Suppressor macrophage treated with lipopolysaccharide for 4 hours (primary cell): ENCODE measurements at places on chromosomes 12 and 14.

DNA sequence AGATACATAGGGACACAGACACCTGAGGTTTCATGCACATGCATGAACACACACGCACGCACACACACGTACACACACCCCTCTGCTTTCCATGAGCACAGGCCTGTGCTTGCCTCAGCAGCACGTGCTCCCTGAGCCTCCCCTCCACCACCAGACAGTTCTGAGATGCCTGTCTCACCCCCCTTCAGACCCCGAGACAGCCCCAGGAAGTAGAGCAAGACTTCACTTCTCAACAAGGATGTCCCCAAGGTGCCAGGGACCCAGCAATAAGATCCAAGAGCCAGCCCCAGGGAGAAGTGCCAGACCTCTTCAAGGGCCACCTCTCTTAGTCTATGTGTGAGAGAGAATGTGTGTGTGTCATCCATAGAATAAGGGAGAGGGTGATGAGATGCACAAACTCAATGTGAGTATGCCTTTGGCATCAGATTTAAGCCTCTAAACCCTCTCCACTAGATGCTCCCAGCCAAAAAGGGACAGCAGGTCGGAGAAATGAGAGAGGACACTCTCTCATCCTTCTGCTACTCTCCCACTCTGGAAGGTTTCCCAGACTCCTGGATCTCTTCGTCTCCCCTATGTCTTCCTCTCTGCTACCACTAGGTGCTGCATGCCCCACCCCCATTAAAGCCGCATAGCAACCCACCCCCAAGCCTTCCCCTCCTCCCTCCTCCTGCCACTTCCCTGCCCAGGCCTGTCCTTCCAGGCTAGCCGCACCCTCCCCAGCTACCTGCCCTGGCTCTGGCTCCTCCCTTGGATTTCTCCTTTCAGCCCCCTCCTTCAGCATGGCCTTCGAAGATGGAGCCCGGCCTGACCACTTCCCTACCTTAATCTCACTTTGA lies 7.7 kb downstream of the RARG start:
- DNase-seq: no peak

DNA sequence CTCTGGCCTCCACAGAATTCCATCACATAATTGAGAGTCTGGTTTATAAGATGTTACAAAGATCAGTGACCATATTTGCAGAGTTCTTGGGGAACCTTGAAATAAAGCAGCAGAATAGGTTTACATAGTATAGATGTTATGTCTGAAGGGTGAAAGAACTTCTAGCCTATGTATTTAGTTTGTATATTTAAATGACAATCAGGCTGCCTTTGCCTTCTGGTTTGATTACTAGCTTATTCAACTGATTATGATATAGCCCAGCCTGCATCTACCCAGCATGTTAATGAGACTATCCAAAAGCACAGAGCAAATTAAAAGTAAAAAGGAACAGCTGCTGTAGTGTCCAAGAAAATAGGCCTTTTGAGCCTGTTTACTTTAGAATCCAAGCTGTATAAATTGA lies 85.3 kb downstream of the APAF1 start:
- DNase-seq: no peak

DNA sequence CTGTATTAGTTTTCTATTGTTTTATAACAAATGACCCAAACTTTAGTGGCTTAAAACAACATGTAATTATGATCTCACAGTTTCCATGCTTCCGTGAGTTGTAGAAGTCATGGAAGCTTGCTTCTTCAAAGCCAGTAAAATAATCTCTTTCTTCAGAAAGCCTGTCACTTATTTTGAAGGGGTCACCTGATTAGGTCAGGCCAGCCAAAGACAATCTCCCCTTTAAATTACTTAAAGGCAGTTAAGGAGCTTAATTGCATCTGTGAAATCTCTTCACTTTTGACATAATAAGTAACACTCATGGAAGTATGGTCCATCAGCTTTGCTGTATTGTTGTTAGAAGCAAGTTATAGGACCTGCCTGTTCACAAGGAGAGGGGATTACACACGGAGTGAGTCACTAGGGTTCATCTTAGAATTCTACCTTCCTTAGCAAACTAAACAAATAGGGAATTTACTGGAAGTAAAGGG lies 89.8 kb downstream of the FAR2 start:
- no peak for DNase-seq

DNA sequence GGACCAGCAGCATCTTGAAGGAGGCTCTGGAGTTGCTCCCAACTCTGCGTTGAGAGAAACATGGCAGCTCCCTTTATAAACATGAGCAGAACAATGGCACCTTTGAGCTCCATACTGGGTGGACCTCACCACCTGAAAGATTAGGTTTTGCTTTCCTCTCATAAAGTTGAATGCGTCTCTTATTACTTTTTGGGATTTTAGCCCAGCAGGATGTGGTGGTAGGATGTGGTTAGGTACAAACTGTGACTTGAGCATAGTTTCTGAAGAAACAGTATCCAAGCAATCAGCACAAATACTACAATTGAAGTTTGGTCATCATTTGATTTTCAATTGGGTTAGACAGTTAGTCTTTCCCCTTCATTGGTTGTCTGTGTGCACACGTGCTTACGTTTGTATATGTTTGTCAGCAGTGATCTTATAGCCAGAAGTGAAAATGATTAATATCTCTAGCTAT lies at the start of gene PRR4:
Gene PRR4 (minus strand): TSS at position 51 of the 454 bp plus-strand sequence. CDS start 38 bp downstream, at position 13.
- DNase-seq: no peak

GRCh38 chr12:38761636-38762342 lies 143.6 kb downstream of the CPNE8 start:
- no peak for DNase-seq

DNA sequence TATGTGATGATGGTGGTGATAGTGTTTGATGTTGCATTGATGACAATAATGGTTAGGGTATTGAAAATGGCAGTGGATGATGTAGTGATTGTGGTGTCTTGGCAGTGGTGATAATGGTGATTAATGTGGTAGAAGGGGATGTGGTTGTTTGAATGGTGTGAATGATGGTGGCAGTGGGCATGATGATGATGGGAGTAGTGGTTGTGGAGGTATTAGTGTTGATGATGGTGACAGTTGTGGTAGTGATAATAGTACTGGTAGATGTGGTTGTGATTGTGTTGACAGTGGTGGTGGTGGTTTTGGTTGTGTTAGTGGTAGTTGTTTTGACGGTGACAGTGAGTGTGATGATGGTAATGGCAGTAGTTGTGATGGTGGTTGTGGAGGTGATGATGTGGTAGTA lies 1049.0 kb downstream of the VRK1 start:
- no peak for DNase-seq

DNA sequence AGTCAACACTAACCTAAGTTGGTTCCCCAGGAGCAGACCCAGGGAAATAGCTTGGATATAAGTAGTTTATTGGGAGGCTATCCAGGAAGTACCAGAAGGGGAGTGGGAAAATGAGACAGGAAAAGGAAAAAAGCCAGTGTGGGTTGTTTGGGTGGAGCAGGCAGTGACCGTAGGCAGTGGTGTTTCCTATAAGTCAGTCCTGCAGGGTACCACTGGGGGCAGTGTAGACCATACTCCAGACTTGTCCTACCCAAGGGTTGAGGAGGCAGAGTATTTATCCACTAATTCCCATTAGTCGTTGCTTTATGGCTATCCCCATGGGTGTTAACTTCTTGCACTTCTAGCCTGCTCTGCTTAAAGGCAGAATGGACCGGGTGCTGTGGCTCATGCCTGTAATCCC lies 6.4 kb upstream of the CCDC60 start:
- peak; percentile 11 for DNase-seq

- peak; percentile 36 for DNase-seq
These were observed 824 bp downstream of the DDX55 start for GRCh38 chr12:123602651-123603195.

DNA sequence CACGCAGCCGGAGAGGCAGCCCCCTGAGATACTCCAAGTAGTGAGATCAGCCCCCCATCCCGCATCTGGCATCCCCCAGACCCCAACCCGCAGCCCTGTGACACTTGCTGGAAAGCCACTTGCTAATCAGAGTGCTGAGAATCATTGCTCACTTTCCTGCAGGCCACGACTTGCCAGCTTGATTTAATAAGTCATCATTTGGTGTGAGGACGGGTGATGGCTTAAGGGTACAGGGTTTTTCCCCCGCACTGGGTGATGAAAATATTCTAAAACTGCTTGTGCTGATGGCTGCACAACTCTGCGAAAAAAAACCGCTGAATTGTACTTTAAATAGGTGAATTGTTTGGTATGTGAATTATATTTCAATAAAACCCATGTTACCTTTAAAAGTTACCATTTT lies 171.2 kb downstream of the FOXN3 start:
- DNase-seq: no peak

DNA sequence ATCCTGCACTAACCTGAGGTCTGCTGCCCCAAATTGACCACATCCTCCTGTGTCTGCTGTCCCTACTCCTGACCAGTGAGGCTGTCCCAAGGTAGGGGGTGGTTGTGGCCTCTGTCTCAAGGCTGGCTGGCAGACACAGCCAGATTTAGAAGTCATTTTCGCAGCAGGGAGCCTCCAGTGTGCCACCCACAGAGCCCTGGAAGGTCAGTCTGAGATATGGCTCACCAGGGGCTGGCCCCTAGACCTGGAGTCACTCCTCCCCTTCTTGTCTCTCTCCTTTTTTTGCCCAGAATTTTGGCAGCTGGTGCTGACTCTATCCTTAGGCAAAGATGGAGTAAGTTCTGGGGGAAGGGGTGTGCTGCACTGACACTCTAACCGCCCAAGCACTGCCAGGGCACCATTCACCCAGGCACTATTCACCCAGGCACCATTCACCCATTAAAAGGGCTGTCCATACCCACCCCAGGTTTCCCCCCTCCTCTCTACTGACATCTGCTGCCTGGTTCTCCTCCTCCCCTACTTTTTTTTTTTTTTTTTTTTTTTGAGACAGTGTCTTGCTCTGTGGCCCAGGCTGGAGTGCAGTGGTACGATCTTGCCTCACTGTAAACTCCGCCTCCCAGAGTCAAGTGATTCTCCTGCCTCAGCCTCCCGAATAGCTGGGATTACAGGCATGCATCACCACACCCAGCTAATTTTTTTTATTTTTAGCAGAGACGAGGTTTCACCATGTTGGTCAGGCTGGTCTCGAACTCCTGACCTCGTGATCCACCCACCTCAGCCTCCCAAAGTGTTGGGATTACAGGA lies 7.7 kb downstream of the DDN start:
- no peak for DNase-seq

- no peak for DNase-seq
These were observed 36.4 kb downstream of the TMTC2 start for GRCh38 chr12:82723093-82723492.

DNA sequence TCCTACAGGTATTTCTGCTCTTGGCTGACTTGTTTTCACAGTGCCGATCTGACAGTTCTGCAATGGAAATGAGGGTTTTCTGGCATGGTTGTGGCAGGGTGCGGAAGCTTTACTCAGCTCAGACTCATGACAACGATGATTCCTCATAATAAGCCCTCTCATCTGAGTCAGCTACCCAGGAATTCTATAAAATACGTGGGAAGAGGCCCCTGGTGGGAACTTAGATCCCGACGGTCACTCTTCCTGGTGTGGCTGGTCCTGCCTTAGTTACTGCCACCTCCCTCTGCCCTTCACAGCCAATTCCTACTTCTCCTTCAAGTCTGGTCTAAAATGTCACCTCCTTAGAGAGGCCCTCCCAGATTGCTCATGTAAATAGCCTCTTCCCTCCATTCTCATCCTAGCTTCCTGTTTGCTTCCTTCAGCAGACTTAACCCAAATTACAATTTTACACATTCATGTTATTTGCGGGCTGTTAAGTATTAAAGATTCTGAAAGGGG lies 104.2 kb upstream of the MAP1LC3B2 start:
- DNase-seq: peak; percentile 44

DNA sequence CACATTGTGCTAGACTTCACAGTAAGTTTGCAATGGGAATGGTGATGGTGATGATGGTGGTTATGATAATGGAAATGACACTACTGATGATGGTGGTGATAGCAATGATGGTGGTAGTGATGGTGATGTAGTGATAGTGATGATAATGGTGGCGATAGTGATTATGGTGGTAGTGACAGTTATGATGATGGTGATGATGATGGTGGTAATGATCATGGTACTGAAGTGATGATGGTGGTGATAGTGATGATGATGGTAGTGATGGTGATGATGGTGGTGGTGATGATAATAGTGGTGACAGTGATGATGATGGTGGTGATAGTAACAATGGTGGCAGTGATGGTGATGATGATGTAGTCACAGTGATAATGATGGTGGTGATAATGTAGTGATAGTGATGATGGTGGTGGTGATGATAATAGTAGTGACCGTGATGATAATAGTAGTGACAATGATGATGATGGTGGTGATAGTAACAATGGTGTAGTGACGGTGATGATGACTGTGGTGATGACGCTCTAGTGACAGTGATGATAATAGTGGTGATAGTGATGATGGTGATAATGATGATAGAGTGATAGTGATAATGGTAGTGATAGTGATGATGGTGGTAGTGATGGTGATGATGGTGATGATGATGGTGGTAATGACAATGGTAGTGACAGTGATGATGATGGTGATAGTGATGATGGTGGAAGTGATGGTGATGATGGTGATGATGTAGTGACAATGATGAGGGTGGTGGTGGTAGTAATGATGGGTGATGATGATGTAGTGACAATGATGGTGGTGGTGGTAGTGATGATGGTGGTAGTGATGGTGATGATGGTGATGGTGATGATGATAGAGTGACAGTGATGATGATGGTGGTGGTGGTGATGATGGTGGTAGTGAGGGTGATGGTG lies 222.9 kb upstream of the PWP1 start:
- DNase-seq: no peak

- DNase-seq: peak; percentile 10
These were observed 20.1 kb downstream of the CGRRF1 start for GRCh38 chr14:54529811-54530210.

- DNase-seq: peak; percentile 56
These were observed 130.8 kb downstream of the RTN1 start for GRCh38 chr14:59739794-59740193.

DNA sequence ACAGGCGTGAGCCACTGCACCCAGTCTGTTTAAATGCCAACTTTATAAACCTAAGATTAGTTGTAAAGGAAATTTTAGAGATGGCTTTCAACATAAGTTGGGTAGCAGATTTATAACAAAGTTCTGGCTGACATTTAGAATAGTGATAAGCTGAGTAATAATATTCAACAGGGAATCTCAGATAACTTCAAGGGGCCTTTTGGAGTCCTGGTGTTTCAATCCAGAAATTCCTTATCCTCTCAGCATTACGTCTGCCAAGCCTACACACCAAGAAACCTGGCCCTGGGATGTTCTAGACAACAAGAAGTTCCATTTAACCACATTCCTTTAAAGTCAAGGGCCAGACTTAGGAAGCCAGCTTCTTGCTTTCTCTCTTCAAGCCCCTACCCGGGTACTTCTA lies 59.5 kb upstream of the DYRK2 start:
- DNase-seq: no peak

DNA sequence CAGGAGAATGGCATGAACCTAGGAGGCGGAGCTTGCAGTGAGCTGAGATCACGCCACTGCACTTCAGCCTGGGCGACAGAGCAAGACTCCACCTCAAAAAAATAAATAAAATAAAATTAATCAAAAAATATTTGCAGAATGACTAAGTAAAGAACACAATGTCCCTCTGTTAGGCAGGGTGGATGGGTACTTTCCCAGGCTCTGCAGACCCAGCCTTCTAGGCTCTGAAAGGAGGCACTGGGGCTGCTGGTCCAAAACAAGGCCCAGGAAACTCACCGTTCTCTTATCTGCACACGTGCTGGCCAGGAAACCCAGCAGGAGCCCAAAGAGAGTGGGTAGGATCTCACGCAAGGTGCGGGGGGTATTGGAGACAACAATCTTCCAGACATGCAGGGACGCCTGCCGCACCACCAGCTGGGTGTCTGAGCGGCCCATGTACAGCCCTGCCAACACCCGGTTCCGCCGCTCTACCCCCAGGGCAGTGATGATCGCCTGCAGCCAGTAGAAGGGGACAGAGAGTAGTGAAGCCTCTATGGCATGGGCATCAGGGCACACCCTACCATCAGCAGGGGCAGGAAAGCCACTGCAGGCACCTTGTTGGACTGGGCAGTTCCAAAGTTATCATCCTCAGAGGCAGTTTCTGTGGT lies 25.8 kb upstream of the RAB35 start:
- DNase-seq: no peak
